ENCODE measurements at places on chromosomes 5 and 9.

- no peak for DNase-seq
Observed at GRCh38 chr5:127757576-127757975, 54.4 kb downstream of the CCDC192 start.

GRCh38 chr5:139494256-139494655 lies 11.7 kb upstream of the STING1 start:
- DNase-seq, result no peak

DNA sequence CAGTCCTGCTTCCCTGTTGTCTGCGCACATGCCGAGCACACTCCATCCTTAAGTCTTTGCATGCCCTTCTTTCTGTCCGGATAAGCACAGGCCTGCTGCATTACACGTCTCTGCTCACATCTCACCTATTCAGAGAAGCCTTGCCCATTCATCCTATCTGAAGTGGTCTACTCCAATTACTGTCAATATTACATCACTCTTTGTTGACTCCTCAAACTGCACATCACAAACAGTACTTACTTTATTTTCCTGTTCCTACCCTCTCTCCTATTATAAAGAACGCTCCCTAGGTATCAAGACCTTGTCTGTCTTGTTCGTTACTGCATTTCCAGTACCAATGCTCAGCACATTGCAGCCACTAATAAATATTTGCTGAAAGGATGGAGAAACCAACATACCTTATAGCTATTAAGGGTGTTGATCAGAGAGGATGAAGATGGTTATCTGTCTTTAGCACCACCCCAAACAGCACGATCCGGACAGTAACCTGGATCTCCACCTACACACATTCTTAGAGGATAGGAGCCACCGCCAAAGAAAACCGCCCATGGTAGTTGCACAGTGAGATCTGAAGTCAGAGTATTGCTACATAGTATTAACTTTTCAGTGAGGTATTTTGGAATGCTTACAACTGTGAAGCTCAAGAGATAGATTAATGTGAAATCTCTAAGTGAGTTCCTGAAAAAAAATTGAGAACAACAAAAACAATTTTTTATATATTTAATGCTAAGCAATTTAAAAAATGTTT lies 1.6 kb upstream of the PRRC1 start:
- no peak for DNase-seq

DNA sequence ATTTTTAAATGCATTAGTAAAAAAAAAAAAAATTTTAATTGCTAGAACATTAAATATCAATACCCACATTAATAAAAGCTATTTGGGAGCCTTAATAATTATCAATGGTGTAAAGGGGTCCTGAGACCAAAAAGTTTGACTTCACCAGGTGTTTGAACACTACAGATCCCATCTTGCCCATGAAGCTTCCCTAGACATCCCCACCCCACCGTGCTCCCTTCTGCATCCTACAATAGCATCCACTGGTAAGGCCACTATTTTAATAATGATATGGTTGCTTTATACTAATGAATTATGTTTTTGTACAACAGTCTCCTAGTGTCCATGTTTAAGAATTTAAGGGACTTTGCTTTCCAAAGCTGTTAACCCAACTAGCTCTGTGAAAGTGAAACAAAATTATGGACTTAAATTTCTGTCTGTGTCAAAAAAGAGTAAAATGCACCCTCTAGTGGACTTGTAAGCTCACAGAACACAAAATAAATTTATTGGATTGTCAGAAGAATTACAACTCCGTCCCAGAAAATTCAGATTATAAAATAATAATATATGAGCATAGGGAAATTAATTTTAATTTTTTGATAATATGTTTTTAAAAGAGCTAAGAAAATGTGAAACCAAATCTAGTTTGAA lies 76.0 kb downstream of the ARL15 start:
- no peak for DNase-seq

GRCh38 chr9:33374190-33374589 lies 28.2 kb downstream of the AQP7 start:
- no peak for DNase-seq

DNA sequence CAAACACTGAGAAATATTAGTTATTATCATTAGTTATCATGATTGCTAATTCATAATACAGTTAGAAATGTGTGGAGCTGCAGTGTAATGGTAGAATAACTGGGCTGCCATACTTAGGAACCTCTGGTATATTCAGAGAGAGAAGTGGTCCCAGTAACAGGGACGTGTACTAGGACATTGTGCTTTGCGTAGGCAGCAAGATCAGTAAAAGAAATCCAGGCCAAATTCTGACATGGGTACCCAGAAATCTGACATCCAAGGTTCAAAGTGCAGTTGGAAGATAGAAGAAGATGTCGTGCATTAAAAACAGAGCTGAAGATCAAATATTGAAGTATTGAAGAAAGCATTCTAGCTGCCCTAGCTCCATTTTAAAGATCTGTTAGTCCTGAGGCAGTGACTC lies 1160.7 kb upstream of the DMAC1 start:
- no peak for DNase-seq

DNA sequence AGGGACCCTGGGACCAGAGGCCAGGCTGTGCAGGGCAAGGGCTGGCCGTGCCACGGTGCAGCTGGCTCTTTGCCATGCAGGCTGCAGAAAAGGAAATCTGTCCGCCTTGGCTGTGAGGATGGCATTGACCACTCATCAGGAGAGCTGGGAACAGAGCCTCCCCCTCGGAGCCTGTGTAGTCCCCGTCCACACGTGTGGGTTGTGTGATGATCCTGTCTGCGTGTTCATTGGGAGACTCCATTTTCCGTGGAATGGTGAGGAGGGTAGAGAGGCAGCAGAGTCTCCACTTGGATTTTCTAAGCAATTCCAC lies 47.7 kb downstream of the EHMT1 start:
- DNase-seq, result no peak

DNA sequence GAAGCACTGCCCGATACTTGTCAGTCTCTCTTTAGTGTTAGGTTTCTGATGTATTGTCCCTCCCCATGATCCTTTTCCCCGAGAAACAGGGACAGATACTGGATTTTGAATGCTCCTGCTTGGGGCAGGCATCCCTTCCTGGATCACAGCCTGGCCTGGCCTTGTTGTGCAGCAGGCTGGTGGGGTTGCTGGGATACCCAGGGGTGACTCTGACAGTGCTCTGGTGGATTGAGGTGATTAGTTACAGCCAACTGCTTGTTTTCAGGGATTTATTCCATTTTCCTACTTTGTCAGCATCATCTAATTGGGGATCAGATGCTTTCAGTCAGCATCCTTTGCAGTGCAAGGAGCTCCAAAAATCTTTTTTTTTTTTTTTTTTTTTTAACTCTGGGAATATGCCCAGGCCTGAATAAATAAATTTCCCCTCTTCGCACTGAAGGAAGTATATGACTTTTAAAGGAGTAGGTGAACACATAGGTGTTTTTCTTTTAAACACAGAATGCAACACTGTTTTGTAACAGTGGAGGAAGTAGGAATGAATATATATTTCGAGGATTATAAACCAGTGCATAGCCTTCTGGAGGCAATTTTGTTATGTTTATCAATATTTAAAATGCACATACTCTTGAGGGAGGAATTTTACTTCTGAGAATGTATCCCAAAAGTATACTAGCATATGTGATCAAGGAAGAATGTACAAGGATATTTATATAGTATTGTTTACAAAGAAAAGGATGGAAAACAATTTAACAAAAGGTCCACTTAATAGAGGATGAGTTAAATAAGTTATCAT lies 127.3 kb upstream of the ELL2 start:
- no peak for DNase-seq

GRCh38 chr5:133825631-133826289 lies 142.7 kb downstream of the C5orf15 start:
- no peak for DNase-seq

- DNase-seq, result no peak
Observed at GRCh38 chr5:96716007-96716406, 53.8 kb downstream of the CAST start.

GRCh38 chr5:62347928-62348327 lies 41.9 kb downstream of the KIF2A start:
- no peak for DNase-seq

GRCh38 chr5:34511063-34511462 lies 145.1 kb upstream of the RAI14 start:
- no peak for DNase-seq

- no peak for DNase-seq
Observed at GRCh38 chr9:6106711-6107339, 91.4 kb upstream of the RANBP6 start.

GRCh38 chr5:89273289-89273688 lies 390.3 kb upstream of the MEF2C start:
- no peak for DNase-seq

DNA sequence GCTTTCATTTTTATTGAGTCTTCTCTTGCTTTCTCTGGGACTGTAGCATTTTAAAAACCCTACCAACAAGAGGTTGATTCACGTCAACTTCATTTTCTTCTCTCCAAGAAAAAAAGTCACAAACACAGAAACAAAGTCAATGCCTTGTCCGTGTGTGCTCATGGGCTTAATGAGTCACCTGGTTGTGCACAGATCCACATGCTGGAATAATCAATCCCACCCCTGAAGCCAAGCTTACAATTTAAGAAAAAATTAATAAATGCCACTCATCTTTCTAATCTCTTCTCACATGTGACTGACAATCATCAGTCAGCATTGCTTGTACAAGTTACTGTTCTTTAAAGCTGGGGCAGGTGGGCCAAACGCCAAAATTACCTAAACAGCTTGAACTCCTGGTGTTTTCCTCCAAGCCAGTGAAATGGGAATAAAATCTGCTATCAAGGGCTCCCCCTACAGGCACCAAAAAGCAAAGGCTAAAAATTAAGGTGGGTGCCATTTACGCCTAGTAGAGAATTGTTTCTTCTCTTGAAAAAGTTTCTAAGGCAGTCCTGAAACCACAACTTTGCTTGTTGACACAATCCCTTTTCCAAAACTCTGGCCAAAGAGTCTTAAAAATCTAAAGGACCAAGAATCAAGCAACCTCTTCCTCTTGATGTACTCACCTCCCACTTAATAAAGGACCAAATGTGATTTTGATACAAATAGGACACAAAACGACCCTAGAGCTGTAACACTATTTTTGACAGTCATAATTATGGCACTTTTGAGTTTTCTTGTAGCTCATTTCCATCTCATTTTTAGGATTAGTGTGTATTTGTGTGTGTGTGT lies 21.3 kb downstream of the TRMO start:
- DNase-seq, result no peak

GRCh38 chr5:40397091-40397490 lies 282.6 kb upstream of the PTGER4 start:
- no peak for DNase-seq

- DNase-seq, result peak; percentile 41
Observed at GRCh38 chr5:169581580-169582227, 1.9 kb upstream of the SPDL1 start.

- no peak for DNase-seq
Observed at GRCh38 chr5:80059354-80059980, 24.3 kb downstream of the THBS4 start.

GRCh38 chr5:138929571-138929955 lies 54.4 kb upstream of the LRRTM2 start:
- DNase-seq, result no peak

DNA sequence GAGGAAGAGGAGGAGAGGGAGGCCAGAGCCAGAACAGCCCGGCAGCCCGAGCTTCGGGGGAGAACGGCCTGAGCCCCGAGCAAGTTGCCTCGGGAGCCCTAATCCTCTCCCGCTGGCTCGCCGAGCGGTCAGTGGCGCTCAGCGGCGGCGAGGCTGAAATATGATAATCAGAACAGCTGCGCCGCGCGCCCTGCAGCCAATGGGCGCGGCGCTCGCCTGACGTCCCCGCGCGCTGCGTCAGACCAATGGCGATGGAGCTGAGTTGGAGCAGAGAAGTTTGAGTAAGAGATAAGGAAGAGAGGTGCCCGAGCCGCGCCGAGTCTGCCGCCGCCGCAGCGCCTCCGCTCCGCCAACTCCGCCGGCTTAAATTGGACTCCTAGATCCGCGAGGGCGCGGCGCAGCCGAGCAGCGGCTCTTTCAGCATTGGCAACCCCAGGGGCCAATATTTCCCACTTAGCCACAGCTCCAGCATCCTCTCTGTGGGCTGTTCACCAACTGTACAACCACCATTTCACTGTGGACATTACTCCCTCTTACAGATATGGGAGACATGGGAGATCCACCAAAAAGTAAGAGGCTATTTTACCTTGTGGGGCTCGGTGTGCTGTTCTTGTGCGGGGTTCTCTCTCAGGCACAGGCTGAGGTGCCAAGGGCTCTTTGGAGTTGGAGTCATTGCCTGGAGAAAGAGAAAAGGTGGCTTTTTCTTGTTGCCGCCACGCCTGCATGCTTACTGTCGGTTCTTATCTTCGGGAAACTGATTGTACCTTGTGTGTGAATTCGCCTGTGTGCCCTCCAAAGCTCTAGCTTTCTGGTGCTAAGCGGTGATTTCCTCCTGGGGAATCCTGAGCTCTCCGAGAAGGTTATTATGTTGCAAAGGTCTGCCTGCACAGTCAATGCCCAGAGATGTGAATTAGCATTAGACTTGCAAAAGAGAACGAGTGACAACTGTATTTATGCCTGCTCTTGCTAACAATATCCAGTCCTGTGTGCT lies at the start of gene ISL1:
Gene ISL1 (plus strand): TSS at position 318 of the 991 bp plus-strand sequence. CDS start 224 bp downstream, at position 542.
- DNase-seq, result no peak

DNA sequence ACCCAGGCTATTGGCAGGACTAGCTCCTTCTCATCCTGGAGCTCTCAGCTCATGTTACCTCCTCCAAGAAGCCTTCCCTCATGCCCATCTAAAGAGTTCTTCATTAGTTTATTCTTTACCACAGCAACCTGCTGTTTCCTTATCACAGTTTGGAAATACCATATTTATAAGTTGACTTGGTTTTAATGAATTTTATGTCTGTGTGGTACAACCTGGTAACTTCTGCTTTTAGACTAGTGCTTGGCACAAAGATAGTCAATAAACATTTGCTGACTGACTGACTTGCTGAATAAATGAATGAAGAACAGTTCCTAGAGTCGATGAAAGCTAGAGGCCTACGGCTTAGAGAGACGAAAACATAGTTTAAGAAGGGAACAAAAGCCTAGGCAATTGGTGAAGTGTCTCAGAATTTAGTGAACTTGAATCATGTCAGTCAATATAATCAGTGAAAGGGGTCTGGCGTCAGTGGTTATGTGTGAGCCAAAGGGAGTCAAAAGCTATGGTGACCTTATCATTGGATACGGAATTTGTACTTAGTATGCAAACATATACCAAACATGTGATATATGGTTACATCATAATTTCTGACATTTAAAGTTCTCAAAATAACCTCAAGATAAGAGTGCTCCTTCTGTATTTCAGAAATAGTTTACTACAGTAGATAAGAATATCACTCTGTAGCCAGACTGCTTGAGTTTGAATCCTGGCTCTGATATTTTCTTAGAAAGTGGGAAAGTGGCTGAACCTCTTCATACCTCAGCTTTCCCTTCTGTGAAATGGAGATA lies 239.5 kb downstream of the MCTP1 start:
- no peak for DNase-seq

DNA sequence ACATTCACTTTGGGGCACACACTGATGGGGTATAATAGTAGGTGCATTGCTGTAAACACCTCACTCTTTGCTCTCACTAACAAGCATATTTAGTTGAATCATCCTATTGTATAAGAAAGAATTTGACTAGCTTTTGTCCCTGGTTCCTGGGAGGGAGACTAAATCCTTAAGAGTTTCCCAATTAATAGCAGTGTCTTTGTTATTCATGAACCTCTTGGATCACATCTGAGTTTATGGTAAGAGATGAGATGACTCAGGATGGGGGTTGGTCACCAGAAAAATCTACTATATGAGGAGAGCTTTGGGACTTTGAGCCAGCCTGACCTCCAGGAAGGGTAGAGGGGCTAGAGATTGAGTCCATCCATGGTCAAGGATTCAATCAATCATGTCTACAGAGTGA lies 56.8 kb downstream of the PUM3 start:
- no peak for DNase-seq
